Bladder microvascular endothelial cell (primary cell): ENCODE measurements at places on chromosomes 5 and 9. TPM values are rescaled to one million over a fixed set of nuclear protein-coding genes. Genes with fewer than 3 reads are reported as not detected.

The TLE4 gene
- total RNA-seq = 11.2 and 34.8 TPM in 2 replicates

The CKMT2 gene
- 0.16 and 0.25 TPM in 2 replicates for total RNA-seq

The SMIM3 gene
- 1.1 and 2.6 TPM in 2 replicates for total RNA-seq

The LECT2 gene
- total RNA-seq = not detected in 2 replicates

The PRR16 gene
- not detected in 2 replicates for total RNA-seq

The KIAA1191 gene
- total RNA-seq = 53.3 and 79.9 TPM in 2 replicates

The RNF183 gene
- total RNA-seq = not detected in 2 replicates

The GKAP1 gene
- total RNA-seq = 1.3 and 1.9 TPM in 2 replicates

The INSL4 gene
- total RNA-seq = not detected in 2 replicates

The FRRS1L gene
- total RNA-seq = under 0.01 and 0.06 TPM in 2 replicates

The CDC20B gene
- 0.06 TPM in 1 of 2 replicates, not detected in the other for total RNA-seq

The MEF2C gene
- total RNA-seq = 75.9 and 113 TPM in 2 replicates

The BAAT gene
- total RNA-seq = under 0.01 TPM in 1 of 2 replicates, not detected in the other

The CD72 gene
- total RNA-seq = 0.13 TPM in 1 of 2 replicates, not detected in the other

The RUSC2 gene
- total RNA-seq = 12.6 and 27.9 TPM in 2 replicates

The HSPA4 gene
- total RNA-seq = 55.2 and 139 TPM in 2 replicates

The MOB3B gene
- under 0.01 and 2.0 TPM in 2 replicates for total RNA-seq

The TLR4 gene
- 24.3 and 211 TPM in 2 replicates for total RNA-seq

The CYLC2 gene
- not detected in 2 replicates for total RNA-seq

The SLC34A1 gene
- total RNA-seq = not detected in 2 replicates

The C5orf52 gene
- total RNA-seq = not detected in 2 replicates

The IRF1 gene
- total RNA-seq = 17.6 and 49.5 TPM in 2 replicates

The C9orf85 gene
- 8.9 and 12.6 TPM in 2 replicates for total RNA-seq

The ZFYVE16 gene
- total RNA-seq = 22.7 and 48.6 TPM in 2 replicates

The ZNF300 gene
- total RNA-seq = 4.2 and 9.8 TPM in 2 replicates

The HNRNPH1 gene
- 466 and 1,064 TPM in 2 replicates for total RNA-seq

The CERCAM gene
- total RNA-seq = 9.6 and 35.7 TPM in 2 replicates

The SOX30 gene
- total RNA-seq = not detected in 2 replicates

The NUTM2G gene
- total RNA-seq = not detected in 2 replicates

The MIER3 gene
- total RNA-seq = 9.4 and 18.8 TPM in 2 replicates

The PTGS1 gene
- total RNA-seq = 0.97 and 5.9 TPM in 2 replicates

The NPM1 gene
- 856 and 1,029 TPM in 2 replicates for total RNA-seq

The C5orf46 gene
- not detected in 2 replicates for total RNA-seq

The UNC13B gene
- total RNA-seq = 33.4 and 42.9 TPM in 2 replicates

The C9 gene
- 0.16 and 0.57 TPM in 2 replicates for total RNA-seq

The ZNF608 gene
- 7.3 and 13.0 TPM in 2 replicates for total RNA-seq

The NDST1 gene
- total RNA-seq = 33.5 and 57.0 TPM in 2 replicates

The CTSV gene
- 0.76 and 0.97 TPM in 2 replicates for total RNA-seq

The LHX3 gene
- not detected in 2 replicates for total RNA-seq

The SLIT3 gene
- under 0.01 and 0.13 TPM in 2 replicates for total RNA-seq

The CDH18 gene
- total RNA-seq = not detected in 2 replicates

The IFNB1 gene
- not detected in 2 replicates for total RNA-seq

The PCDHGC5 gene
- 0.32 and 1.4 TPM in 2 replicates for total RNA-seq

The CBY3 gene
- 0.16 TPM in 1 of 2 replicates, not detected in the other for total RNA-seq

The ZNG1C gene
- total RNA-seq = 21.4 and 54.6 TPM in 2 replicates

The DMRT3 gene
- total RNA-seq = not detected in 2 replicates

The EPB41L4B gene
- 0.16 and 0.57 TPM in 2 replicates for total RNA-seq

The ARSK gene
- total RNA-seq = 2.4 and 3.0 TPM in 2 replicates

The AGXT2 gene
- not detected in 2 replicates for total RNA-seq

The PCSK5 gene
- total RNA-seq = 1.8 and 2.5 TPM in 2 replicates
